ENCODE measurements at places on chromosomes 16 and 17.

DNA sequence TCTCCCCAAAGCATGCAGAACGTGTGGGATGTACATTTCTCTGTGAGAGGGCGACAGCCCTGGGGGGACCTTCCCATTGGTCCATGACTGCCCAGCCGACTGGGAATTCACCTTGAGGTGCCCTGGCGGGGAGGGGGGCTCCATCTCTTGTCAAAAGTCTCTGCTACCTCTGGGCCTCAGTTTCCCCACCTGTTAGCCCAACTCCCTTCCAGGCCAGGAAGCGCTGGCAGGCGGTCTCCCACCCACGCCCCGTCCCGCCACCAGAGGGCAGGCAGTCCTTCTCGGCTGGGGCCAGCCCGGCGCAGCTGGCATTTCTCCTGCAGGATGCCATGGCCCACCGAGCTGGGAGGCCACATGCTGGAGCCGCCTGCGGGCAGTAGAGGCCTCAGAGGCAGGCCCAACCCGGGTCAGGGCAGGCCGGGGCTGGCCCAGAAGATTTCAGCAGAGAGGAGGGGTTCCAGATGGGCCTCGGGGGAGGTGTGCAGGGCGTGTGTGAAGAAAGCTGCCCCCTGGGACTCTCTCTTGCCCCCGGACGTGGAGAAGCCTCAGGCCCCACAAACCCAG is 16.6 kb downstream of the CD7 start:
- peak; percentile 77 for DNase-seq

DNA sequence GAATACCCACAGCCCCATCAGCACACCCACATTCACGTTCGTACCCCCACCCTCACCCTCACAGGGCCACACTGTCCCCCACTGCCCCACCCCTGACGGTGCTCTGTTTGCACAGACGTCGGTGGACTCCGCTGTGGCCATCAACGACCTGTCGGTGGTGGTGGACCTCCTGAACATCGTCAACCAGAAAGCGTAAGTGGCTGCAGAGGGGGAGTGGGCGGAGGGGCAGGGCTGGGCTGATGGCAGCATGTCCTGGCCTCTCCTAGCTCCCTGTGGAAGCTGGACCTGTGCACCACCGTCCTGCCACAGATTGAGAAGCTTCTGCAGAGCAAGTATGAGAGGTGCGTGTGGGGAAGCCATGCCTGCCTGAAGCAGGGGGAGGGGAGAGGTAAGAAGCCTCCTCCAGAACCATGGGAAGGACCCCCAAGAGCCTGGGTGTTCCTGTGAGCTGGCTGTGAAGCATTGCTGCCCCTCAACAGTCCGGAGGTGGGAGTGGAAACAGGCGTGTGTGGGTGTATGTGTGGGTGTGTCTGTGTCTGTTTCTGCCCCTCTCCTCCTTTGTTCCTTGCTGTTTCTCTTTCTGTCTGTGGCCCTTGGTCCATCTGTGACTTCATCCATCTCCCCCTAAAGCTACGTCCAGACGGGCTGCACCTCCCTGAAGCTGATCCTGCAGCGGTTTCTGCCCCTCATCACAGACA is 20.3 kb downstream of the KATNB1 start:
- DNase-seq: peak; percentile 27

GRCh38 chr17:31320241-31320640 is 1.2 kb downstream of the EVI2A start:
- DNase-seq: no peak

DNA sequence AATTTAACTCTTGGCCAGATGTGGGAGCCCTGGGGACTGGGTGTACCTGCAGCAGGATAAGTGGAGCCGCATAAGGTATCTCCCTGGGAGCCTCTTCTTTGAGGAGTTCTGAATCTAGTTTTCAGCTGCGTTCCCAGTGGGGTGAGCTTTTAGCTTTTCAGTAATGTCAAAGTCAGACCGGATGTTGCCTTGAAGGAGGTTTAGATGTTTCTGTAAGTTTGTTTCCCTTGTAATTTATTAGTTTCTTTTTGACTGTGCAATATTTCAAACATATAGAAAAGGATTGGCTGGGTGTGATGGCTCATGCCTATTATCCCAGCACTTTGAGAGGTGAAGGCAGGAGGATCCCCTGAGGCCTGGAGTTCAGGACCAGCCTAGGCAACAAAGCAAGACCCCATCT is 98.6 kb upstream of the EEF2KMT start:
- DNase-seq: no peak

GRCh38 chr17:44795928-44796327 is 34.2 kb downstream of the GJC1 start:
- no peak for DNase-seq

DNA sequence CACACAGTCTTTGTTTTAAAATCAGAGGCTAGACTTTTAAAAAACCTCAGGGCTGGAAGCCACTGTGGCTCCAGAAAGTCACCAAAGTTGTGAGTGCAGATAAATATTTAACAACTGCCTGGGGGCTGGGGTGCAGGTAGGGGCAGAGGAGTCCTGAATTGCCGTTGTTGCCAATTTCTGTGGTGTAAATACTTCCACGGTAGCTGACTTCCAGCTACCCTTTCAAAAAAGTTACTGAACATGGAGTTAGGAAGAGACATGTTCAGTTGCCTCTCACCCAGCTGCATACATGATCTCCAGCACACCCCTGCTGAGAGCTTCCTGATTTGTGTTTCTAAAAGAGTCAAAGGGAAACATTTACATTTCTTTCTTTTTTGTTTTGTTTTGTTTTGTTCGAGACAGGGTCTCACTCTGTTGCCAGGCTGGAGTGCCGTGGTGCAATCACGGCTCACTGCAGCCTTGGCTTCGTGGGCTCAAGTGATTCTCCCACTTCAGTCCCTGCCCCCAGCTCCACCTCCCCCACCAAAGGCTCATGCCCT is 58.7 kb downstream of the PLXDC1 start:
- DNase-seq: no peak

DNA sequence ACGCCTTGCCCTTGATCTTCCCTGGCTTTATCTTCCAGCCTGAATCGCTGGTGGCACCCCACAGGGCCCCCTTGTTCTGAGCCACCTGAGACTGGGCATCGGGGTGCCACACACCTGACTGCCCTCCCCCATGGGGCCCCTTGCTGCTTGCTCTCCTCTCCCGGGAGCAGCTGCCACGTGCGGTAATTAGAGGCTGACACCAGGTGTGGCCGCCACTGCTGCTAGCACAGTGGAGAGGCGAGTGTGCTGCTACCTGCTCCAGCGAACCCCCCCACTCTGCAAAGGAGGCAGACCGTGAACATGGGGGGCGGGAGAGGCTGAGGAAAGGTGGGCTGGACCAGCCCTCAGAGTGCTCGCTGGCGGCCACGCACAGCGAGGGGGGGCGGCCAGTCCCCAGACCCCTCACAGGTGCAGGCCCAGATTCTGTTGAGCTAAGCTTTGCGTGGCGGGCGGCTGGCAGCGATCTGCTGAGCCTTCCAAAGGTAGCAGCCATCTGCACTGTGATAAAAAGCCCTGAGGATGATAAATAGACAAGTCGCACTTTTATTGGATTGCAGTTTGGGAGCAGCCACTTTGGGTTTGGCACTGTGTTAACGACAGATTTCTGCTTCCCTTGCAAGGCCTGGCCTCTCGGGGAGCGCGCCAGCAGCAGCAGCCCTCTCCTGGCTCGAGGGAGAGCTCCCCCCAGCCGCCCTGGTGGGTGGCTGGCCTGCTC is 167.9 kb upstream of the GSE1 start:
- no peak for DNase-seq

GRCh38 chr16:84714028-84714427 is 14.2 kb downstream of the USP10 start:
- DNase-seq: no peak

DNA sequence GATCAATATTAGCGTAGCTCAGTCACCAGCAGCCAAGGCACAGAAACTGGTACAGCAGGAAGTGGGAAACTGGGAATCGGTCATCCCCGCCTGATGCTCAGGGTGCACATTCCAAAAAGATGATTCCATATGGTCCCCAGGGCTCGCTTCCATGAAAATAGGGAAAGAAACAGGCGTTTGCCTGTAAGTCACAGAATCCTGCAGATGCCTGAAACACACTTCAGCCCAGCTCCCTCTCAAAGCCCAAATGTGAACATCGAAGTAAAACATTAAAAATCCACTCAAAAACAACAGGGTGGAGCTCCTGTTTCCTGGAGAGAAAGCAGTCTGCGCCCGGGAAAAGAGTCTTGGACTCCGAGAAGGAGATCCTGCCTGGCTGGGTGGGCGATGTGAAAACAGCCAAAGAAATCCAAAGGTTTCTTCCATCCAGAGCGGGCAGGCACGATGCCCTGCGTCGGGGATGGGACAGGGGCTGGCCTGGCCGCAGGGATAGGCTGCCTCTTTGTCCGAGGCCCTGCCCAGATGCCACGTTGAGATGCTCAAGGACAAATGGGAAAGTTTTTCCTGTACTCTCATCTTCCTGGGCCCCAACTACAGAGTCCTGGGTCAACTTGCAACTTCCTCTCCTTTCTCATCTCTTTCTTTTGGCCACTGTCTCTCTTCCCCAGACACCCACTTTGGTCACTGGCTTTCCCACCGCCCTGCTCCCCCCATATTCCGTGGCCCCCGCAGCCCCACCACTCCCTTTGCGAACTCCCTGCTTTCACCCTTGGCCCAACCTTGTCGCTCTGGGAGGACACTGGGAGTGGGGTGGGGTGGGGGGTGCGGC is 743 bp downstream of the WIPI1 start:
- DNase-seq: peak; percentile 89

- no peak for DNase-seq
Observed at GRCh38 chr17:45022655-45023339, 28.6 kb downstream of the DCAKD start.

- no peak for DNase-seq
Observed at GRCh38 chr16:67086822-67087221, 22.9 kb upstream of the PHAF1 start.

GRCh38 chr17:57874434-57875289 is 24.8 kb upstream of the MRPS23 start:
- DNase-seq: peak; percentile 98

GRCh38 chr17:57855391-57856035 is 5.7 kb upstream of the MRPS23 start:
- no peak for DNase-seq

GRCh38 chr17:29074488-29074887 is 31.5 kb downstream of the PIPOX start:
- DNase-seq: no peak

DNA sequence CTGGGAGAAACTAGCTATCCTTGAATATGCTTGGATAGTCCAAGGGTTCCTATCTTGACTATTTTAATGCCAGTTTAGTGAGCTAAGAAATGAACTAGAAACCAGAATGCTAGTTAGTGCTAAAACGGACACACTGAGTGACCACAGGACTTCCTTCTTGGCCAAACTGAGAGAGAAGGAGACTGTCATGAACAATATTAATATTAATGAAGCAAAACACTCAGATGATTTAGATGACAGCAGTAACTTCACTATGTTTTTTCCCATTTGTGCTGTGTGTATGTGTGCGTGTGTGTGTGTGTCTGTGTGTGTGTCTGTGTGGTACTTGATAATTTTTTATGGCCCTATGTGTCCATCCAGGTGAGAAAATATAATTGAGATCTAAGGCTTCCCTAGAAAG is 2.2 kb upstream of the ATXN1L start:
- DNase-seq: no peak

GRCh38 chr17:71656964-71657858 is 463.6 kb upstream of the SOX9 start:
- DNase-seq: no peak

DNA sequence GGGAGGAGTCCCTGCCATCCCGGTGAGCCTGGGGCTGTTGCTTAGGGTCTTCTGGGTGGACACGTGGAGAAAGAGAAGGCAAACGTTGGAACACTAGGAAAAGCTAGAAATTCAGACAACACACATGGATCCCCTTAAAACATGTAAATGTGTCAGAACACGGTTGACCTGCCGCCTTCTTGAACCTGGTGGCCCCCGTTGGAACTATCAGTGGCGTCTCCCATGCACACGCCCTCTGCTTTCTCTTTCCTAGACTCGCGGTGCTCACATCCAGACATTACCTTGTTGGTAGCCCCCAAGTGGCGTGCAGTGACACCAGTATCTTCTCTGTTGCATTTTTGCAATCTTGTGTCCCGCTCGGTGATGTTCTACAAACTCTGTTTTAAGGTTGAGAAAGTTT is 18.6 kb downstream of the CIBAR2 start:
- DNase-seq: no peak

GRCh38 chr17:78242024-78242742 is 10.8 kb downstream of the TMEM235 start:
- peak; percentile 28 for DNase-seq

DNA sequence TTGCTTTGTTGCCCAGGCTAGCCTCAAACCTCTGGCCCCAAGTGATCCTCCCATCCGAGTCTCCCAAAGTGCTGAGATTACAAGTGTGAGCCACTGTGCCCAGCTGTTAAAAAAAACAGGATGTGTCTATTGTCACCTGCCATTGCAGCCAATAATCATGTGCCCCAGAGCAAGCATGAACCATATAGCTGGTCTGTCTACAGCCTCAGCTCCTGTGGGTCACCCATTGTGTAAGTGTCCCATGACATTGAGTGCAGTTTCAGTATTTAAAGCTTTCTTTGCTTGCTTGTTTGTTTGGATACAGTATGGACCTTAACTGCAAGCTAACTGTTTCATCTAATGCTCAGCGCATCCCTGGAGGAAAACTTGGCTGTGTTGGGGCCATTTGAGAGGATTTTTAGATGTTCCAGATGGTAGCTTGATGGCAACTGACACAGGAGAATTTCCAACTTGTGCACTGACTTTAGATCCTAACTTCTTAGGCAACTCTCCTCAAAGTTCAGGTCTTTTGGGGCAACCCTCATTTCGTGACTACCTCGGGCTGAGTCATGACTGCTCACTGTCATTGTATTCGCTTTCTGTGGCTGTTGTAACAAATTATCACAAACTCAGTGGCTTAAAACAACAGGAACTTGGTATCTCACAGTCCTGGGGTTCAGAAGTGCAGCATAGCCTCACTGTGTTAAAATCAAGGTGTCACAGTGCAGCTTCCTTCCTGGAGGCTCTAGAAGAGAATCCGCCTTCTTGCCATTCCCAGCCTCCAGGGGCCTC is 30.3 kb upstream of the ADORA2B start:
- no peak for DNase-seq

GRCh38 chr16:70341600-70341999 is 5.1 kb upstream of the DDX19A start:
- no peak for DNase-seq

GRCh38 chr17:78368348-78368747 is 8.5 kb upstream of the SOCS3 start:
- no peak for DNase-seq

GRCh38 chr16:3112058-3112880 is at the start of gene ZNF205:
Gene ZNF205, plus strand, starts transcription at chr16:3112586. Its CDS starts 845 bp downstream, at chr16:3113431.
- DNase-seq: peak; percentile 83

DNA sequence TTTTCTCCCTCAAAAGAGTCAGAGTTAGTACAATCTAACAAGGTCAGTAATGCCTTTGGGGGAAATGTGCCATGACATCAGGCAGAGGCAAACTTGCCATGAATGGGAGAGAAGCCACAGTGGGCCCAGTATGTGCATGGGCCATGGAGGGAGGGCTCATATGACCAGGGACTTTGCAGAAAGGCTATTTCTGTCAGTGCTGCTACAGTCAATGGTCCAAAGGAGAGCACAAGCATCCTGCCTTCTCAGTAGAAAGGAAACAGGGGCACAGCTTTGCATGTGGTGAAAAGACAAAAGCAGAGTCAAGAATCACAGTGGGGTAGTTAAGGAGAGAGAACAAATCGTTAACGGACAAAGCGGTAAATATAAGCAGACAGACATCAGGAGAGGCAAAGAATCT is 11.2 kb upstream of the CORO6 start:
- DNase-seq: no peak

All from left hindlimb (tissue), 1 donor.